ENCODE measurements at places on chromosomes 3 and 15.

DNA sequence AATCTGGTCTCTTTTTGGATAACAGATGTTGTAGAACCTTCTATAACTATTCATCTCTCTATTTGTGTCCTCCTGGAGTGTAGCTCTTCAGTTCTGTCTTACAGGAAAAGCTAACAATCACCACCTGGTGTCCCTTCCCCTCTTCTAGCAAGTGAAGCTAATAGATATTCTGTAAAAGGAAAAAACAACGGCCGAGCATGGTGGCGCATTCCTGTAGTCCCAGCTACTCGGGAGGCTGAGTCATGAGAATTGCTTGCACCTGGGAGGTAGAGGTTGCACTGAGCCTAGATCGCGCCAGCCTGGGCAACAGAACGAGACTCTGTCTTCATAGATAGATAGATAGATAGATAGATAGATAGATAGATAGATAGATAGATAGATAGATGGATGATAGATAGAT lies 779.4 kb downstream of the TUSC7 start:
- DNase-seq = no peak

- DNase-seq = no peak
Measured at GRCh38 chr3:25355998-25356397, 72.1 kb upstream of the RARB start.

- no peak for DNase-seq
Measured at GRCh38 chr3:54182242-54182641, 59.9 kb downstream of the CACNA2D3 start.

DNA sequence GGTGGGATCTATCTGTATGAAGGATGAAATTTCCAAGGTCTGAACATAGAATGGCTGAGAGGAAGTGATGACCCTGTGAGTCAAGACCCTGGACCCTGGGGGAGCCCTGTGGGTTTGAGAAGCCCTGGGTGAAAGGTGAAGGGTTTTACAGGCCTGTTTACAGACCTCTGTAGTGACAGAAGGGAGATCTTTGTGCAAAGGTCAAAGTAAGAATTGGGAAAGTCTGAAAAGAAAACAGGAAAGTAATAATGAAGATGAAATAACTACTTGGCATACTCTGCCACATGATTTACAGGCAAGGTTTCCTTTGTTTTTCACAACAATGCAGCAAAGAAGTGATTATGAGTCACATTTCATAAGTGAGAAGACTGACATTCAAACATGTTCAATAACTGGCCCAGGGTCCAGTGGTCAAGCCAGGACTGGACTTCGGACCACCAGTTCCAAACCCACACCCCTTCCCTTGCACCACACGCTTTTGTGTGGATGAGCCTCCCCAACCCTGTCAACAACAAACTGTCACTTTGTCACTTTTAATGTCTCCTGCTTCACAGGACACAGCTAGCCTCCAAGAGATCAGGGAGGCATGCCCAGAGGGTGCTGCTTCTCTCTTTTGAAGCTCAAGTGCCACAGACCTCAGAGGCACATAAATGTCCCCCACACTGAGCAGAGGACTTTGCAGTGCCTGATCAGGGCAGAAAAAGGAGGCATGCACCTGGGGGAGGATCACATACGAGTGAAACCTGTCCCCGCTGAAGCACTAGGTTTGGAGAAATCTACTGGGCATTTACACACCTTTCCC lies 21.5 kb downstream of the CD86 start:
- no peak for DNase-seq

- DNase-seq = no peak
Measured at GRCh38 chr15:62164396-62165103, 535 bp downstream of the C2CD4B start.

- no peak for DNase-seq
Measured at GRCh38 chr15:70410371-70410985, 312.8 kb upstream of the TLE3 start.

- no peak for DNase-seq
Measured at GRCh38 chr15:72042054-72042453, 75.9 kb downstream of the MYO9A start.

GRCh38 chr15:77195586-77195985 lies 124.7 kb upstream of the TSPAN3 start:
- DNase-seq = no peak

DNA sequence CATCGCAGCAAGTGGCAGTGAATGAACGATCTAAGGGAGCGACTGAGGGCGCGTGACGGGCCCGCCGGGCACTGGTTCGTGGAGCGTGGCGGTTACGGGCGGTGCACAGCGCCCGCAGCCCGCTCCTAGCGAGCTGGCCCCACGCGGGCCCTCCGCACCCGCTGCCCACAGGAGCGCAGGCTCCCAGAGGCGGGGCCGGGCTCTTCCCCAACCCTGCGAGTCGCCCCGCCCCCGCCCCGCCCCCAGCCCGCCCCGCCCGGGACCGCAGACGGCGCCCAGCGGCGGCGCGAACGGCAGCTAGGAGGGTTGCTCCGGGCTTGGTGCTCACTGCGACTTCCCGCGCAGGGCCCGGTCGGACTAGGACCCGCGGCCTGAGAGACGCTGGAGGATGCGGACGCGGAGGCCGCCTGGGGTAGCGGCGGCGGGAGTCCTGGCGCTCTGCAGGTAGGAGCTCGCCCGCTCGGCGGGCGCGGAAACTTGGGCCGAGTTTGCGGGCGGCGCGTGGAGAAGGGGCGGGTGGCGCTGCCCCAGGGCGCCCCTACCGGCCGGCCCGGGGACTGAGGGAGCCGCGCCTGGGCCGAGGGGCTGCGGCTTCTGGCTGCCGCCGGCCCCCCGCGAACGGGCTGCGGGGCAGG lies at the start of gene C15orf39:
C15orf39 (plus strand) TSS at position 267 of the 635 bp plus-strand sequence. CDS start 4,167 bp downstream, outside the sequence.
- DNase-seq = peak; percentile 89

DNA sequence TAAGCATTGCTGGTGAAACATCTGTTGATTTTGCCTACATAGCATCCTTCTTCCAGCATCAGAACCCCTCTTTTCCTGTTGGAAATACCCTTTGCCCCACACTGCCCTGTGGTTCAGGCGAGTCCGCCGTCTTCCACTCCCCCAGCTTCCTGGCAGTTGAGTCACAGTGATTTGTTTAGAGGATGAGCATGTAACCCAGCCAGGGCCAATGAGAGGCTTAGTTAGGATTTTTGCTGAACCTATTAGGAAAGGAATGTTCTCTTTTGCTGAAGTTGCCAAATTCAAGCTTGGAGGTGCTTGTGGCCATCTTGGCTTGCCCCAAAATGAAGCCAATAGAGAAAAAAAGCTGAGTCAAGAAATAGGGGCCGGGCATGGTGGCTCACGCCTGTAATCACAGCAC lies 19.0 kb upstream of the MEX3B start:
- DNase-seq = no peak

- no peak for DNase-seq
Measured at GRCh38 chr3:143751643-143752178, 96.6 kb downstream of the SLC9A9 start.

GRCh38 chr3:37229740-37230139 lies 55.4 kb upstream of the LRRFIP2 start:
- peak; percentile 97 for DNase-seq

GRCh38 chr15:71530116-71530515 lies 280.2 kb upstream of the NR2E3 start:
- DNase-seq = no peak

- peak; percentile 47 for DNase-seq
Measured at GRCh38 chr15:76932135-76932966, 802 bp downstream of the RCN2 start.

DNA sequence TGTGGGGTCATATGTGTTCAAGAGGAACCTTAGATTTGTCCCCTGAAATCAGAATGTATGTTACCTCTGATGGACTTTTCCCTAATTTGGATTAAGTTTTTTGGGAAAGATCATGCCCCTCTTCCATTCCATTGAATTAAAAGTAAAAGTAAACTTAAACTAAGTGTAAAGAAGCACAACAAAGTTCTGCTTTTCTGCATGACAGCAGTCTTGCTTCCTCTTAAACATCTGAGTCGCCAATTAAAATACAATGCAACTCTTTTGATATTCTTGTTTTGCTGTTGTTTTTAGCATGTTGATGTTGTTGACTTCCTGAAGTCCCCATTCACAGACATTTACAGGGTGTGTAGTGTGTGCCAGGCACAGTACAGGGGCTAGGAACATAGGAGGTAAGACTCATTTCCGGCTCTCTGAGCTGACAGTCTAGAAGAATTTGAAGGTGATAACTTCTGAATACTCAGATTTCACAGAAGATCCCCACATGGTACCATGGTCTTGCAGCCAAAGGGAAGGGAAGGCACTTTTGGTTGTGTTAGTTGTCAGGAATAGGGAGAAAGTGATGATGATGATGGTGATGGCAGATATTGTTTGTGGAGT lies 45.0 kb downstream of the USP13 start:
- DNase-seq = no peak
